ENCODE measurements at places on chromosomes 2 and 18.

- DNase-seq: peak; percentile 53
These were observed 334.7 kb downstream of the EIPR1 start for GRCh38 chr2:3042601-3043585.

DNA sequence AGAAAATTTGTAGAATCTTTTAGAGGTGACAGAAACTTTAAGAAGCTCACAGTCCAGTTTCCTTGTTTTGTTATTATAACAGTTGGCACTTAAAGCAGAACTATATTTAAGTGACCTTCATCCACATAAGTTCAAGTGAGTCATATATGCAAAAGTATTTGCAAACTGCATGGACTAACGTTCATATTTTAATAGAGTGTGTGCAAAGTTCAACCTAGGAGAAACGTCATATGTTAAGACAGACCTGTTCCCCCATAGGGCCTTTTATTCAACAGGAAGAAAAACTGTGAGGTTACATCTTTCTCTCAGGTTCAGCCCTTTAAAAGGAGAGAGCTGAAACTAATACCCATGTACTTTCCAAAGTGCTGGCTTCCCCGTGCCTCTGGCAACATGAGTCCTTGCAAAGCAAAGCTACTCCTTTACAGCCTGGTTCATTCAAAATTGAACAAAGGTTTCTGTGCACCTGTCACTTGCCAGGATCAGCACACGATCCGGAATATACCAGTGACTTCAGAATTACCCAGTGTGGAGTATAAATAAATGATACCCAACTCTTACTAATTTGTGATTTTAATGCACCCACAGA lies 280.0 kb upstream of the RAB12 start:
- DNase-seq: no peak

DNA sequence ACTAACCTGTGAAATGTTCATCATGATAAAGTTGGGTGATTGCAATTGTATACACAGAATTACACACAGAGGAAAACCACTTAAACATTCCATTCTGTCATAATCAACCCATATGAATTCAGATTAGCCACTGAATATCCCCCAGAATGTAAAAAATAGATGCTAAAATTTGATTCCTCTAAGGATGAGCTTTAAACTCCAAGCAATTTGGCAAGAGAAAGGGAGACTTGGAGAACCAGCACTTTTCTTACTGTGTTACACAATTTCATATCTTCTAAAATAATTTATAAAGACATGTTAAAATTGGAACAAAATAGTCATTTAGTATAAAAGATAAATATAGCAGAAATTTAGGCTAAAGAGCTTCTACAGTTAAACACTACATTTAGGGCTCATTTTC lies 146.3 kb upstream of the LMAN1 start:
- DNase-seq: no peak

DNA sequence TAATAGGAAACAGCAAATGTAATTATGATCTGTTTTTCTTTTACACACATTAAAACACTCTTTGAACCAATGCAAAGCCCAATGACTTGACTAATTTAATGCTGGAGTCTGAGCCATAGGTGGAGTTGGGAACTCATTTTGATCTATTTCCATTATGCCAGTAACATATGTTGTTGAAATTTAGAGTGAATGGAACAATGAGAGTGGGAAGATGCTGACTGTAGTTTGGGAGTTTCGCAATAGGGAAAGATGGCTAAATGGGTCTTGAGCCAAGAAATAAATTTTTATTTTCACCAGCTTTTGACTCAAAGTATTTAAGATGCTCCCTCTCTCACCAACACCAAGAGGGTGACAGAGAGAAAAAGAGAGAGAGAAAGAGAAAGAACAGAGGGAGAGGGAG lies 246.7 kb downstream of the DLGAP1 start:
- no peak for DNase-seq
